Cortex of kidney (tissue), 1 donor: ENCODE measurements at places on chromosomes 2 and 18.

DNA sequence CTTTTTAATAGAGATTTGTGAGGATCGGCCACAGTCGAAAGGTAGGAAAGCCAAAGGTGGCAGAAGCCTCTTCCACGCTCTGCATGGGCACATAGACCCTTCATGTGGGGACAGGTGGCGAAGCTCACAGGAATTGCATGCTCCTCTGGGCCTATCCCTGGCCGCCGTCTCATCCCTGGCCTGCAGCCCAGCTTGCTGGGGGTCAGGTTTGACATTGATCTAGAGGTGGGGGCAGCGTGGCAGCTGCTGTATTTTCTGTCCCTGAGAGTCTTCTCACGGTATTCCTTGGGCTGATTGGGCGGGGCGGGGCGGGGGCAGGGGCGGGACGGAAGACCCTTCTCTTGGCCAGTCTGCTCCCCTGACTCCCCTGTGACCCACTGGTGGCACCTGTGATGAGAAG, 48.9 kb downstream of the STK25 start:
- DNase-seq, result no peak

- DNase-seq, result no peak
These were observed 112.7 kb upstream of the CTDP1 start for GRCh38 chr18:79566771-79567431.

- no peak for DNase-seq
These were observed 228.4 kb upstream of the FBXO11 start for GRCh38 chr2:48134704-48135103.

DNA sequence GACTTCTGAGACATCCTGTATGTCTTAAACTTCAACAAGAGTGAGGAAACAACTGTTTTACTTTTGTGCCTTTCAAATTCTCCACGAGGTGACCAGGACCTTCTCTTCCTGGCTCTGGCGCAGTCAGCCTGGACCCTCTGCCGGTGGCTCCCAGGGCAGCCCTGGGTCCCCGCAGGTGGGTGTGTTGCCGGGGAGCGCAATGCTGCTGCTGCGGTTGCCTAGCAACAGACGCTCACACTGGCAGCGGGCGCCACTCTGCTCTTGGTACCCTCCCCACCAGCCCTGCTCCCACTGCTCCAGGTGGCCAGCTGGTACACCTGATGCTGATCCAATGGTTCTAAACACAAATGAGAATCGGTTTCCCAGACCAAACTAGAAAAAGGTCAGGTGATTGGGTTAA, 58.7 kb downstream of the GNAL start:
- no peak for DNase-seq

DNA sequence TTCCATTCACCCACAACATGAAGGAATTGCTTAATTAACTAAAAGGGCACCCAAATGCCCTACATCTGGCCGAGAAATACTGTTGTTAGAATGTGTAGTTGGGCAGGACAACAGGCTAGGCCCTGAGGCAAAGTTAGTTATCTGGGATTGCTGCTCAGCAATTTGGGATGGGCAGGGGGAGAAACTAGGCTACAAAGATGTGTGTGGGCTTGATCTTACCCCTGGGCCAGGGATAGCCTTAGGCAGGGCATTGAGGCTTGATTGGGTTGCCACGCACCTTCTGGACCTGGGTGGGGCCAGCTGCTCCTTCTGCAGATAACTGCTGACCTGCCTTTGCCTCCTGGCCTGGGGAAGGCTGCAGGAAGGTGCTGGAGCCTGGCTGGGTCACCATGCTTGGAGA, 9.4 kb downstream of the IL18RAP start:
- DNase-seq, result no peak

DNA sequence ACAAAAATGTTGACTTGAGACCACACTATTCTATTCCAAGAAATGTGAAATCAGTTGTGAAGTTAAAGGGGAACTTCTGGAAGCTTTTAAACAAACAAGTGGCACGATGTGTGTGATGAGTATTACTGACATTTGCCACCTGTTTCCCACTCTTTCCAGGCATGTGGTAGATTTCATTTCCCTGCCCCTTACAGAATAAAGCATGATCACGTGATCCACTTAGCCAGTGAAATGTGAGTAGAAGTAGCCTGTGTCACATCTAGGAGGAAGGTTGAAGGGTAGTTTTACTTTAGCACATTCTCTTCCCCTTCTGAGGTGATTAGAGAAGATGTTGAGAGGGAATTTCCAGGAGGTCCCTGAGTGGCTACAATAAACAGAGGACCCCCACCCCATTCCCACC, 3.8 kb downstream of the COL4A4 start:
- DNase-seq, result no peak

DNA sequence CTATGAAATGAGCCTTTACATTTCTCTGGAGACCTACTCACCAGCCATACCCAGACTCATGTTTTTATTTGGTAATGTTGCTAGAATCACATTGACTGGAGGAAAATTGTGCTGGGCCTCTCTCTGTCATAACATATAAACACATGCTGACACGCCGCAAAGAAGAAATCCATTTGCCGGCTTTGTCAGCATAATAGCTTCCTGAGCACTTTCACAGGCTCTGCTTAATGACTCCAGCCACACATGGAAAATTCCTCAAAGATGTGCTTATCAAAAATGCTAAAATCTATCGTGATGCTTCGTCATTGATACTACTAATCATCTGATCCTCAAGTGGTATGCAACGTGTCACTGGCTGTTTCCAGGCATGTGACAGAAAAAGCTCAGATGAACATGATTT, 63.1 kb downstream of the RND3 start:
- DNase-seq, result no peak

DNA sequence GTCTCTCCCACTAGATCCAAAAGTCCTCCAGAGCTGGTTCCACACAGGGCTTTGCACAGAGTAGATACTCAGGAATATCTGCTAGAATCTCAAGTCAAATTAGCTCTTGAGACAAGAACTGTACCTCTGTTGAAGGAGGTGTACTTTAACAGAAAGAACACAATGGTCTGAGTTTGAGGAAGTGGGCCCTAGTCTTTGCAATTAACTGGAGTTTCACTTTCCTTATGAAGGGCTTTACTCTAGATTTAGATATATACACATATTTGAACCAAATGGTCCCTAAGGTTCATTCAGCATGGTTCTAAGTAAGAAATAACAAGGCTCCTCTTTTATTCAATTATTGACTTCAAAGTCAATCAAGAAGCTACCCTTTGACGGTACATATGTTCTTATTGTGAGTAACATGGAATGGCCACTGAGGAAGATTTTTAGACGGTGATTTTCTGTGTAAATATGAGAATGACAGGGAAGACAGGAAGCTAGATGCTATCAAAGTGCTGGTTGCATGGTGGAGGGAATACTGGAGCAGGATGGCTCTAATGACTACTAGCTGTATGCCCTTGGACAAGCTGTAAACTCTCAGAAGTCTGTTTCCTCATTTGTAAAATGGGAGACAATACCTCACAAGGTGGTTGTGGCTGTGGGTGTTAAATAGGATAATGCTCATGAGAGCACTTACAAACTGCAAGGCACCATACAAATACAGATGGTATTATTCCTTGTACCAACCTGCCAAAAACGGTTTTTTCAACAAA, 73.5 kb upstream of the SERTAD2 start:
- no peak for DNase-seq

- DNase-seq, result no peak
These were observed 1.1 kb downstream of the NIFK start for GRCh38 chr2:121735518-121736074.

- DNase-seq, result no peak
These were observed 871.2 kb upstream of the POU3F3 start for GRCh38 chr2:103982691-103983090.

- no peak for DNase-seq
These were observed 576.7 kb upstream of the ZEB2 start for GRCh38 chr2:145096582-145096981.

DNA sequence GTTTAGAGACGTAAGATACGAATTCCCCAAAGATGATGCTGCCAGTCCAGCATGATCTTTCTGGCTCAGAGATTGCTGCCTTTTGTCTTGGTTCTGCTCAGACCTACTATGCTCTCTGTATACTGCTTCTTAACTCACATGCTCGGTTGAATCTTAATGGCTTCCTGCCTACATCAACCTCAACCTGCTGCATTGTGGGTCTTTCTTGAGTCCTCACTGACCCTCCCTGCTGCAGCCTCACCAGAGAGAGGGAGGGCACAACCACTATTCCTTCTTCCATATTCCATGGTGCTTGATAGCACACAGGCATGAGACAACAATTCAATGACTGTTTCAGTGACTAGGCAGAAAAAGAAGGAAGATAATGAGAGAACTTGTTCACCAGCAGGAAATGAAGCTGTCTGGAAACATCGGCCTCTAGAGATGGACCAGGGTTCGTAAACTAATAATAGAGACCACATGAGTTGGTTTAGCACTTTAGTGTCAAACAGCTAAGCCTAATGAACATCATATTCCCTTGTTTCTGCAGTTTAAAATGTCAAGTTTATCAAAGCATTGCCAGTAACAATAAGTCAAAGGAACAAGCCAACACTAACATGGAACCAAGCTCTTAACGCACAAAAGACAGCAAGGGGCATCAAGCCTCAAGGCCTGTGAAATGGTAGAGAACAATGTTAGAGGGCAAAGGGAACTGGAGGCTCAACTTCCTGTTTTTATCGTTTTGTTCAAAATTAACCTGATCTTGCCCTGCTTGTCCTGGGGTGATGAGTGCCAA, 333.9 kb downstream of the PDE11A start:
- DNase-seq, result no peak

- no peak for DNase-seq
These were observed 139.0 kb downstream of the DDX1 start for GRCh38 chr2:15730545-15731212.

- no peak for DNase-seq
These were observed 63.8 kb downstream of the PDE11A start for GRCh38 chr2:178008636-178009289.

- DNase-seq, result no peak
These were observed 7.8 kb downstream of the LOXHD1 start for GRCh38 chr18:46649071-46649862.

DNA sequence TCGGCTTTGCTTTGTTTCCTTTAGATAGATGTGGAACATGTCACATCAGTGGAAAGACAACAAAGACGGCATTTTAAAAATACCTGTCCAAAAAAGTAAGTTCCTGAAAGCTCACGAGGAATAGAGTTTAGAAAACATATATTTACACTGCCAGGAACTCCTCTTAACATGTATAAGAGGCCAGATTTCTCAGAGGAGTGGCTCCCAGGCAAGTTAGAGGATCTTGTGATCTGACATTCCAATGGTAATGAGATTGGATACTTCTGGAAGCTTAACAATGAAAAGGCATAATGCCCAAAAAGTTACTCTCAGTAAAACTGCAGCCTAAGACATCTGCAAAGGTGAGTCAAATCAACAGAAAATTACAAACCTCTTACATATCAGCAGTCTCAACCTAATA, 77.1 kb downstream of the CYRIA start:
- DNase-seq, result no peak

- DNase-seq, result no peak
These were observed 239.1 kb downstream of the TSN start for GRCh38 chr2:121994238-121995206.

DNA sequence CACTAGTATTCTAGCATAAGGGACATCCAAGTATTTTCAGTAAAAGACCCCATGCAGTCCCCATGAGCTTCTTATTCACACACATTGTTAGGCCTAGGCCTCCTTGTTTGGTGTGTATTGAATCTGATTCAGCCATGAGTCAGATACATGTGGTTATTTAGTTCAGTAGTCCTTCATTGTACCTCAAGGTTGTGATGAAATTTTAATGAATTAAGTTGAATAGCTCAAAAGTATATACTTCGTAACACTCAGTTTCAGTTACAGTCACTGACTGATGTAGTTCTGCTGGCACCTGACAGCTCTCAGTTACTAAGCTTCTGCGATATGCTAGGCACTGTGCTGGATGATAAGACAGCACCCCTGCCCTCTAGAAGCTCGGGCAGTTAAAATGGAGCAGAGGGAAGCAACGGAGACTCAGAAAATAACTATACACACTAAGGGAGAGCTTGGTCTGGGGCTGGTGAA, 86.4 kb downstream of the XRCC5 start:
- DNase-seq, result no peak

- no peak for DNase-seq
These were observed 67.3 kb downstream of the MYO5B start for GRCh38 chr18:50127516-50128210.

DNA sequence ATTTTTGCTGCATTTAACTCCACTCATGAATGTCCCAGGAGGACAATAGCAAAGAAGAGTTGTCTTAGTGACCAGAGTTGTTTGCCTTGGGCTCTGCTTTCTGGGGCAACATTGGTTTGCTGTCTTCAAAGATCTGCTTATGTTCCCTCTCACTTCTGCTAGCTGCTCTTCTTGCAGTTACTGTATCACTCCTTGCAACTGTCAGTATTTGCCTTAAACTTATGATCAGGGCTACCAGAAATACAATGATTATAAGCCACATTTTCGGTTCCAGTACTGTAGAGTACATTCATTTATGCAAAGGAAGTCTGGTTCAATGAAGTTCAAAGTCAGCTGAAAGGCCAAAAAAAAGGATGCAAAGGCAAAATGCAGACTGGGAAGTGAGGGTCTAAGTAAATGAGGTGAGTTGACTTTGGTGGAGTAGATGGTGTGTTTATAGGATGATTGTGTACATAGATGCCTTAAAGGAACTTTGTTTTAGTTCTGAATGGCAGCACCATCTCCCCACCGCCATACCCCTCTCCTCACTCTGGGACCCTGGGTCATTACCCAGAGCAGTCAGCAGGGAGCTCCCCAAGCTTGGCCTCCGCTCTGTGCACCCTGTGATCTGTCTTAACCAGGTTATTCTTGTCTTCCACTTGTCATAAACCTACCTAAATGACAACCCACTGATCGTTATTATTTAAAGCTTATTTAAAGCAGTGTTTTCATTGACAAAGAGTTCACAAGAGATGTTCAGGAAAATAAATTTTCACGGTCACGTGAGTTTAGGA, 236.0 kb downstream of the DOK6 start:
- DNase-seq, result no peak

GRCh38 chr2:153575171-153575853, 96.8 kb upstream of the RPRM start:
- DNase-seq, result no peak

GRCh38 chr18:22683196-22683676, 249.9 kb upstream of the RBBP8 start:
- DNase-seq, result no peak

GRCh38 chr18:46642561-46642960, 14.5 kb downstream of the LOXHD1 start:
- DNase-seq, result no peak

GRCh38 chr2:69549421-69549820, 94.1 kb downstream of the AAK1 start:
- DNase-seq, result no peak

- no peak for DNase-seq
These were observed 186.3 kb downstream of the MYCN start for GRCh38 chr2:16126517-16127275.

- no peak for DNase-seq
These were observed 67.9 kb downstream of the DGKD start for GRCh38 chr2:233422050-233422639.

- no peak for DNase-seq
These were observed 23.7 kb downstream of the BABAM2 start for GRCh38 chr2:27914041-27914804.

- no peak for DNase-seq
These were observed 150.6 kb downstream of the TMX3 start for GRCh38 chr18:68564351-68564750.
